H4 (cell line): ENCODE measurements at places on chromosomes 6 and 20.
A peak's percentile ranks its signal among the peaks of the same experiment; 100 is the strongest.

- DNase-seq: no peak
Measured at GRCh38 chr6:157229132-157229618, 94.1 kb downstream of the TMEM242 start.

- DNase-seq: peak; percentile 58
Measured at GRCh38 chr6:72218125-72218524, 331.8 kb downstream of the RIMS1 start.

DNA sequence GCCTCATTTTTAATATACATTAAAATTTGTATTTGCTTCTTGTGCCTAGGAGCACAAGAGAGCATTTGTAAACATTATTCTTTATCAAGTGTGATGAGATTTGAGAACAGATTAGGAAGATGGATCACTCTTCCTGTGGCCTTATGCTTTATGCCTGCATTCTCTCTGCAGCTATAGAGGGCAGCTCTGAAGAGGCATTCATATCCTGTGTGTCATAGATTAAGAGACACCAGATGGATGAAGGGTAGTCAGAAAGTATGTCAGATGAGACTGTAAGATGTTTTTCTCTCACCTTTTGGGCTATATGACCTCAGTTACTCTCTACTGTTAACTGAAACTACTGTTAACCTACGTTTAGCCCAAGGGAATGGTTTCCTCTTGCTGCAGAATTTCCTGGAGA is 61.4 kb downstream of the DNAH8 start:
- no peak for DNase-seq

GRCh38 chr6:168990019-168990751 is 263.5 kb downstream of the THBS2 start:
- no peak for DNase-seq

GRCh38 chr6:25714765-25715164 is 39.8 kb upstream of the SLC17A4 start:
- no peak for DNase-seq

GRCh38 chr20:18416486-18416885 is 50.3 kb downstream of the DZANK1 start:
- no peak for DNase-seq
